ENCODE measurements at places on chromosomes 6 and 20. TPM values are rescaled to one million over a fixed set of nuclear protein-coding genes. Genes with fewer than 3 reads are reported as not detected.

Gene BEND6
- 7.8 TPM for polyA plus RNA-seq

Gene OR2J3
- polyA plus RNA-seq, result not detected

Gene SUMO4
- 0.75 TPM for polyA plus RNA-seq

Gene HLA-DRB5
- 8.9 TPM for polyA plus RNA-seq

Gene NRSN1
- 1.1 TPM for polyA plus RNA-seq

Gene MCM8
- polyA plus RNA-seq, result 16.3 TPM
